ENCODE measurements at places on chromosomes 2 and 18. TPM values are rescaled to one million over a fixed set of nuclear protein-coding genes. Genes with fewer than 3 reads are reported as not detected.

DNA sequence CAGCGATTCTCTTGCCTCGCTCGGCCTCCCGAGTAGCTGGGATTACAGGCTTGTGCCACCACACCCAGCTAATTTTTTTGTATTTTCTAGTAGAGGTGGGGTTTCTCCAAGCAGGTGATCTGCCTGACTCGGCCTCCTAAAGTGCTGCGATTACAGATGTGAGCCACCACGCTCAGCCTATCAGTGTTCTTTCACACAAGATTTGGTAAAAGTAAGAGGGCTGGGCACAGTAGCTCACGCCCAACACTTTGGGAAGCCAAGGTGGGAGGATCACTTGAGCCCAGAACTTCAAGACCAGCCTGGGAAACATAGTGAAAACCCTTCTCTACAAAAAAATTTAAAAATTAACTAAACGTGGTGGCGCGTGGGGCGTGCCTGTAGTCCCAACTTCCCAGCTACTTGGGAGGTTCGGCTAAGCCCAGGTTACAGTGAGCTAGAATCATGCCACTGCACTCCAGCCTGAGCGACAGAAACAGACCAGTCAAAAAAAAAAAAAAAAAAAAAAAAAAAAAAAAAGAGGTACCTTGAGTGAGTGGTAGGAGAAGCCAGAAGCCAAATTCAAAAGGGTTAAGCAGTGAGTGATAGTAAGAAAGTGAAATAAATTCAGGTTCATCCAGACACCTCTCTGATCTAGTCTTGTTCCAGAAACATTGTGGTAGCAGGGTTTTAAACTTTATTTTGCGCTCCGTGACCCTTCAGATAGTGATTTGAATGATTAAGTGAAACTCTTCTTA, 981 bp downstream of the MRPL53 start:
- no peak for DNase-seq

DNA sequence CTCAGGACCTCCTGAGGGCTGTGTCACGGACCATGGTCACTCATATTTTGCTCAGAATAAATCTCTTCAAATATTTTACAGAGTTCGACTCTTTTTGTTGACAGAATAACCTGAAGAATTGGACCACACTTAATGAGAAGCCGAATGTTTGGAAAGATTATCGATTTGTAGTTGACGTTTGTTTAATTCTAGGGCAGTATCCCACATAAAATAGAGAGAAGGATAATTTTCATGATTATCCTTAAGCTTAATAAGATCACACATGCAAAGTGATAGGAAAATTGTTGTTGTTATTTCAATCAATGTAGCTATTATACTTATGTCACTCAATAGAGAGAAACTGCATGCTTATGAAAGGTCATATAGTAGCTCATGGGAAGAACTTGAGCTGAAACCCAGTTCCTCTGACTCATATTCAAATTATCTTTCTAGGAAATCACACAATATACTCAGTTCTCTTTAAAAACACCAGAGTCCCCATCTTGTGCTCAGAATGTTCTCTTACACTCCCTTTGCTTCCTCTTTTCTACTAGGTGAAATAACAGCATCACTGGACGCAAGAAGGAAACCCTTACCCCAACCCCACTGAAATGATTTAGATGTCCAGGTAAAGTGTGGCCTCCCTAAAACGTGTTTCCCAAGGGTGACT, 982.1 kb downstream of the TSN start:
- DNase-seq = no peak

GRCh38 chr2:68807821-68808266, 63.4 kb downstream of the BMP10 start:
- no peak for DNase-seq

DNA sequence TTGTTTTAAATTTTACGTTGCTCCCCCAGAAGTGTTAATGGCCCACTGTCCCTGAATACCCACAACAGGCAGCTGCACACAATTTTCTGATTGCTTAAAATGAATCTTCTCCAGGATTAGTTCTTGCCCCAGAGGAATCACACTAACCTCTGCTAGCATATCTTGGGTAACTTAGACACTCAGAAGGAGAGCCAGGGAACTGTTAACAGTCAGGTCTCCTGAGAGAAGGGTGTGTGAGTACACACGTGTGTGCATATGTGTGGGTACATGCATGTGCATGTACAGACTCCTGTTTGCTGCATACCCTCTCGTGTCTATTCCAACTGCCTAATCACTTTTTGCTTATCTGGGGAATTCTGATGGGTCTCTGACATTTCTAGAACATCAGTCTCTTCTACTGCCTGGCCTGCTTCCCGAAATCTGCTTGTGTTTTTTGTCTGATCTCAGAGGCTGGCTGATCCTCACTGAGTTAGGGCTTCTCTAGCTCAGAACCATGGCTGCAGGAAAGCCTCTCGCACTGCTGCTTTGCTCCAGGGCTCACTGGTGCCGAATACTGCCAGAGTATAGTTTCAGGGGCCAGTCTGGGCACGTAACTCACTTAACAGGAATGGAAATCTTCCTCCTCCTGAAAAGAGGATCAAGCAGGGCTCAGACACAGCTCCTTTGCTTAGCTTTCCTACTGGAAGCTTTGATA, 62.8 kb downstream of the PRELID3A start:
- no peak for DNase-seq

DNA sequence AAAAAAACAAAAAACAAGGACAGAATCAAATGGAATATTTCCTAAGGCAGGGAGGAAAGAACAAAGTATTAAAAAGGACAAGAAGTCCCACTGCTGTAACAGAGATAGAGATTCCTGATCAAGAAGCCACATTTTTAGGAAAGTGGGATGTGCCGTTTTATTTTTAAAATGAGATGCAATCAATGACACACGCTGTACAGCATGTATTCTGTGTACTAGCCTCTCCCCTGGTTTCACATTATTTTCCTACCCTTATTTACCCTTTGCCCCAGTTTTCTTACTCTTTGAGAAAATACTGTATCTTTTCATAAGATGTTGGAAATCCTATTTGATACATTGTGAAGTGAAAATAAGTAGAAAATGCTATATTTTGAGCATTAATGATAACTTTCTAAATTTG, 45.8 kb downstream of the E2F6 start:
- no peak for DNase-seq

DNA sequence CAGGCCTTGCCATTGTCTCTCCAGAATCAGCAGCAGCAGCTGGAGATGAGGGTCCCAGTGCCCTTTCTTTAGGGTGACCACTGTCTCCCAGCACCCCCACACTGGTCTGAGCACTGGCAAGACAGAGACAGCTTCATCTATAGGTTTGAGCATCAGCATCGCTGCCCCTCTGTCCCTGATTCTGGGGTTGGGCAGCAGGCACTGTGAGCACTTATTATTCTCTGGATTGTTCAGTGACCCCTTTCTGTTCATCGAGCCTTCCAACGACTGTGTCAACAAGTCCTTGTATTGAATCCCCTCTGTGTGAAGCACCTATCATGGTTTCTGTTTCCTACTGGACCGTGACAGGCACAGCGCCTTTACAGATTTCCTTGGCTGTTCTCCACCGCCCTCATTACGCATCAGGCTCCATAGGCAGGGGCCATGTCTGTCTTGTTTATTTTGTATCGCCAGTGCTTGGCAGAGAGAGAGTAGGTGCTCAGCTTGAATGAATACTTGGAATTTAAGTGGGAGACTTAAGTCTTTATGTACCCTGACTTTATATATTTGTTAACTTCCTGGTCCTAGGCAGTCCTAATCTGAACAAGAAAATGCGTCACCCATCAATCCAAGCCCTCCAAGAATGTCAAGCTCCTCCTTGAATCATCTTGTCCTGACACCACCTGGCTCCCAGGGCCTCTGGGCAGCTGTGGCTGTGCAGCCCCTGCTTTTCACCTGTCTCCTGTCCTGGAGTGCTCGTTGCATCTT, 11.4 kb downstream of the MALL start:
- no peak for DNase-seq

DNA sequence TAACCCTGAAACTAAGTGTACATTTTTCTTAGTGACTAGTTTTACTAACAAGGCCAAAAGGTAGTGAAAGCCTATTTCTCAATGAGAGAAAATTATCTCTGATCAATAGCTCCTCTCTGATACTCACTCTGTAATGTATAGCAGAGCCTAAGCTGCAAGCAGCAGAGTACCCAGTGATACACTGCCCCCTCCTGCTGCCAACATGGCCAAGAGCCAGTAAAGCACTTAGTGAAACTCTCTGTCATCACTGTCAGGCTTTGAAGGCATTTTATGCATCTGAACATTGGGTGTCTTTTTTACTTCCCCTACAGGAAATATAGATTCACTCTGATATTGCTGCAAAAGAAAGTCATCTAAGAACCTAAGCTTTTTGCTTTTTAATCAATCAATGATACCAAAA, 784.1 kb upstream of the CDH7 start:
- DNase-seq = no peak

DNA sequence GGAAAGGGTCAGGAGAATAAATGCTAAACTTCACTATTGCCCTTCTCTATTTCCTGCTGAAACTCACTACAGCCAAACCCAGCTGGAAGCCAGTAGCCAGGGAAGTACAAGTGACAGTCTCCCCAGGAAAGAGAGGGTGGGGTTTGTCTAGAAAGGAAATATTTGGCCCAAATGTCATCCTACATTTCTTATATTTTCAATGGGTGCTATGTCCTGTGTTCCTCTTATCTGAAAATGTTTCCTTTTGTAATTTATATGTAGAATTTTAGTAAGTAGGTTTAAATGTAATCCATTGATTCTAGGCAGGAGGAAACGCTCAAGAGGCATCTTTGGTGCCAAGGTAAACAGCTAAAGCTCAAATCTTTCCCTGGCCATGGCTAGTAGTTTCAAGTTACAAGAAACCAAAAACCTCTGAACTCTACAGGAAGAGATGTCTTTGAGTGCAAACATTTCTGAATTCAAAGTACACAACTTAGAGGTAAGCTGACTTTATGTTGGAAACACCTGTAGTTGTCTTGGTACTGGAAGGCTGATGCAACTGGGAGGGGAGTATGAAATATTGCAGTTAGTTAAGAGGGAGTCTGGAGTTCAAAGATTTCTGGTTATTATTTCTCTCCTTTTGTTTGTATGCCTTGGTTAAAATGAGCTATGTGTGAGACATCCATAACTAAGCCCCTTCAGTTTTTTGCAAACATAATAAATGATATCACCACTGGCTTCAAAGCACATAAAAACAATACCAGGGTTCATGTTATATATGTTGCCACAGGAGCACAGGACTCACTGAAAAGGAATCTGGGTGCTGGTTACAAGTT, 356.1 kb upstream of the ZC3H15 start:
- DNase-seq = peak; percentile 13

Gene ODC1
- 168 TPM for polyA plus RNA-seq

Data from AG04450 (cell line).